Stimulated activated CD8-positive, alpha-beta memory T cell treated with anti-CD3 and anti-CD28 coated beads, Interleukin-7, amount 100 ng/mL, for 1 hour (primary cell): ENCODE measurements at places on chromosomes 6 and 20.

DNA sequence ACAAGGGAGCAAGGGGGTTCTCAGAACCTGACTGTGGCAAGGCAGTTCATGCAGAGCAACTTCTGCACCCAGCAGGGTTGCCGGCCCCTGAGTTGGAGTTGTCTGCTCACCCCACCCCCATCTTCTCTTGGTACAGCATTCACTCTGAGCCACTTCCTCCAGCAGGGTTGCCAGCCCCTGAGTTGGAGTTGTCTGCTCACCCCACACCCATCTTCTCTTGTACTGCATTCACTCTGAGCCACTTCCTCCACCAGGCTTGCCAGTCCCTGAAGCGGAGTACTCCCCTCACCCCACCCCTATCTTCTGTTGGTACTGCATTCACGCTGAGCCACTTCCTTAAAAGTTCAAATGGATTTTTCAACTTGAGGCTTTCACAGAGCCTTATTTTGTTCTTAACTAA lies 79.7 kb upstream of the SYNDIG1 start:
- peak; percentile 6 for DNase-seq

- no peak for DNase-seq
These were observed 458.7 kb downstream of the RNF144B start for GRCh38 chr6:18845896-18846295.

GRCh38 chr20:11060423-11061185 lies 386.8 kb upstream of the JAG1 start:
- no peak for DNase-seq

DNA sequence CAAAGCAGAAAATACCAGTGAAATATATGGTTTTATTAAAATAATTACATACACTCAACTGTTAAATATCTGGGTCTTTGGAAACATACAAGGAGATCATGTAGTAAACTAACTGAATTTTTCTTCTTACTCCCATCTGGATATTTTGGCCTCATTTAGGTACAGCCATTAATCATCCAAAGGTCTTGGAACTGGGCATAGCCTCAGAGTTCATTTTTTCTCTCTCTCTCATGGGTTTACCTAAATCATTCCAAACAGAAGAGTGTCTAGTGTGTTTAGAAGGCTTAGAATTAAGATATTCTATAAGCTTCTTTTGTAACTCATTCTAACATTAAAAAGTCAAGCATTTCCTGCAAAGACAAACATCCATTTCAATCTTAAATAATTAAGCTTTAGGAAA lies 79.4 kb downstream of the HMGCLL1 start:
- DNase-seq: no peak

- DNase-seq: no peak
These were observed 95.6 kb downstream of the TOX2 start for GRCh38 chr20:44010162-44010704.

DNA sequence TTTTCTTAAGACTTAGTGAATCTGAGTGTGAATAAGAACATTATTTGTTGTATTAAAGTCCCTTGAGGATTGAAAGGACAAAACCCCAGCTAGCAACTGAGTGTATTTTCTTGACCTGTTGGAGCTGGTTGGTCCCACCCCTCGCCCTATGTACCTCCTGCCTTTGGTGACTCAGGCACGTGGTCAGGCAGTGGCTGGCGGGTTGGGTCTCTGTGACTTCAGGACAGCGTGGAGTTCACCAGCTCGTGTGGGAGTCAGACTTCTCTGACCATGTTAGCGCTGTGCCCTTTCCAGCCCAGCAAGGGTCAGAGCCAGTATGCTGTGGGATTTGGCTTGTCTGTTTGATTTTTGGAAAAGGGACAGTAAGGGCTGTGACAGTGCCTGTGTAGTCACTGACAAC lies 93.7 kb downstream of the SSR1 start:
- DNase-seq: no peak

GRCh38 chr6:21359926-21360325 lies 233.6 kb upstream of the SOX4 start:
- no peak for DNase-seq

DNA sequence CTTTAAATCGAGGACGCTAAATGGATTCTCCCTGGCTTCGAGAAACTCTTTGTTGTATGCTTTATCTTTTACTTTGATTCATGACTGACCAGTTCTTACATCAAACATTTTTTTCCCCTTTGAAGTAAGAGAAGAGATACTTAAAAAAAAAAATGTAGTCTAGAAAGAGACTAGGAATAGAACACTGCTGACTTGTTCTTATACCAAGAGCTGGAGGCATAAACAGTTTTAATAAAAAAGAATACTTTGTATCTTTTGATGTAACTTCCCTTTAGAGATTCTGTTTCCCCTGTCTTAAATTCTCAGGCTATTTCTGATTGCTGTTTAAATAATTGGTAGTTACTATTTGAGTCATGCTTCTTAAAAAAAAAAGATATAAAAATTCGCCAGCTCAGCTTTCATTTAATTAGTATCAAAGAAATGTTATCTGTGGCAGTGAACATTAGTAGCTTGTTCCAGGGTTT lies 4.8 kb downstream of the ASXL1 start:
- DNase-seq: no peak

- no peak for DNase-seq
These were observed 175.6 kb upstream of the RNF24 start for GRCh38 chr20:4190792-4191519.

- no peak for DNase-seq
These were observed 17.2 kb downstream of the DYNLT1 start for GRCh38 chr6:158627168-158627939.

DNA sequence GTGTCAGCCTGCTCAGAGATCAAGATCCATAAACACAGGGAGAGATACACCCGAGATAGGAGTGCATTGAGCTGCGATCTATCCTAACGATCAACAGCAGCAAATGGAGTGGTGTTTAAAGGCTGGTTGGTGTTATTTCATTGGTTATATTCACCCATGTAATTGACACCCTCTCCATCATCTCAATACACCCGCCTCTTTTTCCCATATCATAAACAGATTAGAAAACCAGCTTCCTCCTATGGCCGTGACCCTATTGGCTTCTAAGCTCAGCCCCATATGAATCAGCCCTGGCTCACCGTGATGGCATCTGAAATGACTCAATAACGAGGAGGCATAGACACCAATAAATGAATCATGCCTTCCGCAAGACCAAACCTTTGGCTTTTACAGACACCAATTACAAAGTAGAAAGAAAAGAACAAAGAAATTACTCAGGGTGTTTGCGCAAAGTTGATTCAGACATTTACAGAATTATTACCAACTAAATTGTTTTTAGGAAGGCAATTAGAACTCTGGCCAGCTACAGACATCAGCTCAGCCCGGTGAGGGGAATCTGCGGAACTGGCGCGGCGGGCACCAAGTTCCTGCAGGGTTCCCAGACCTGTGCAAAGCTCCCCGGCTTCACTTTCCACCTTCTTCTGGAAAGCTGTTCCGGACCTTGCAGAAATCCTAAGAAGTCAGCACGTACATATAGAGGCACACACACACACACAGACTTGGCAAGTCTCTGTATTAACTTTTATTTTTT lies 11.5 kb downstream of the PMEPA1 start:
- DNase-seq: no peak
